H1 (cell line): ENCODE measurements at places on chromosomes 13 and 19. TPM values are rescaled to one million over a fixed set of nuclear protein-coding genes. Genes with fewer than 3 reads are reported as not detected.

DNA sequence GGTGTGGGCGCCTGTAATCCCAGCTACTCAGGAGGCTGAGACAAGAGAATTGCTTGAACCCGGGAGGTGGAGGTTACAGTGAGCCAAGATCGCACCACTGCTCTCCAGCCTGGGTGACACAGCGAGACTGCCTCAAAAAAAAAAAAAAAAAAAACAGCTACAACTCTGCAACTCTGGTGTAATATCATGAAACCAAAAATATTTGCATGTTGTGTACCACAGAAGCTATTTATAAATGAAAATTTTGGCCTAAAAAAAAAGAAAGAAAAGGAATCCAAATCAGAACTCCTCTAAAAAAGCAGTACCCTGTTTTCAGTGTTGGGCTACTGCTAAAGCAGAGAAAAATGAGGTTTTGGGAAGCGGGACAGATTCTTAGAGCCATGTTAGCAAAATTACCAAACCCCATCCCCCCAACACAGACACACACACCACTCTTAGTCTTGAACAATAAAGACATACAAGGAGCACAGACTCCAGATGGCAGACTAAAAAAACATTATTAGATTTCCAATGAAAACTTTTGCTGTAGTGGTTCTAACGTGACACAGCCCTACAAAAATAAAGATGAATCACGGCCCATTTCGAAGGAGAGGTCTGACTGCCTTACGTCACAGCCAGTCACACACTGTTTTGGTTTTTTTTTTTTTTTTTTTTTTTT is 51.5 kb downstream of the INSR start:
- DNase-seq = no peak

- no peak for DNase-seq
Observed at GRCh38 chr13:94849254-94849653, 136.9 kb upstream of the SOX21 start.

DNA sequence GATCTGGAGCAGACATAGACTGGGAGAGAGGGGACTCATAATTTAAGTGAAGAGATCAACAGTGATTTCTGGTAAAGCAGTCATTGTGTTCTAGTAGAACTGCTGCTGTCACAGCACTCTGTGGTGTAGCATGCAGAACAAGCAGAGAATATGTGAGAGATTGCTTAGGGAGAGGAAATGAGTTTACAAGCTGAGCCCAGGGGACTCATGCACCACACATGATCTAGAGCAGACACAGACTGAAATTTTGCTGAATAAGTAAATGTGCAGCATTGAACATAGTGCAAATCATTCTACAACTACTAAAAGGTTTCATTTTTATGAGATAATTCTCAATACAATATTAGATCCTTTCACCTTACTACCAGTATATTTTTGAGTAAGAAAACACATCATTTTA is 125.7 kb downstream of the MYO16 start:
- no peak for DNase-seq

- peak; percentile 22 for DNase-seq
Observed at GRCh38 chr13:40517486-40518480, 148.7 kb downstream of the FOXO1 start.

- no peak for DNase-seq
Observed at GRCh38 chr13:42075517-42075916, 27.1 kb downstream of the DGKH start.

- no peak for DNase-seq
Observed at GRCh38 chr19:48353677-48354076, 10.1 kb downstream of the TMEM143 start.

DNA sequence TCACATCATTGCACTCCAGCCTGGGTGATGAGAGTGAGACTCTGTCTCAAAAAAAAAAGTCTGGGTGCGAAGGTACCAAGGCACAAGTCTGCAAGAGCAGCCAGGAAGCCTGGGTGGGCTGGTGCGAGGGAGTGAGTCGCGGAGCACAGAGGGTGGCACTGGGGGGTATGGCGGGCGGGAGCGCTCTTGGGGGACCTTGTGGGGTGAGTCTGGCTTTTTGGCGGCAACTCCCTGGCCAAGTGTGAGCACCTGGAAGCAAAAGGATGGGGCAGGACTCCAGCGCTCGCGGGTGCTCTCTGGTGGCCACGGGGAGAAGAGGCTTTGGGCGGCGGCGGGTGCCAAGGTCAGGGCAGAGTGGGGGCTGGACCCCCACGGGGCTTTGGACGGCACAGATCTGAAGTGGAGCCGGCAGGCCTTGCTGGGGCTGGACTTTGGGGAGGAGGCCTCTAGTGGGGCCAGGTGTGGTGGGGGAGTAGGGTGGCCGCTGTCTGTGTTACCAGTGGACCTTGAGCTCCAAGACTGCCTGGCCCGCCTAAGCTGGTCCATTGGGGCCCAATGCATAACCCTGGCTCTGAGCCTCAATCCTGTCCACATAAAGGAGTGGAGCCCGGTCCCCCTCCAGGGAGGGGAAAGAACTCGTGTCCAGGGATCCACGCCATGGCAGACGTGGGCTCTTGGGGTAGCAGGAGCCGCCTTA is 1.6 kb downstream of the P2RY11 start:
- DNase-seq = peak; percentile 94

GRCh38 chr19:2867025-2867991 is at the start of gene ZNF556:
ZNF556 (plus strand) TSS chr19:2867335; CDS start chr19:2867422, 87 bp downstream.
- DNase-seq = no peak

DNA sequence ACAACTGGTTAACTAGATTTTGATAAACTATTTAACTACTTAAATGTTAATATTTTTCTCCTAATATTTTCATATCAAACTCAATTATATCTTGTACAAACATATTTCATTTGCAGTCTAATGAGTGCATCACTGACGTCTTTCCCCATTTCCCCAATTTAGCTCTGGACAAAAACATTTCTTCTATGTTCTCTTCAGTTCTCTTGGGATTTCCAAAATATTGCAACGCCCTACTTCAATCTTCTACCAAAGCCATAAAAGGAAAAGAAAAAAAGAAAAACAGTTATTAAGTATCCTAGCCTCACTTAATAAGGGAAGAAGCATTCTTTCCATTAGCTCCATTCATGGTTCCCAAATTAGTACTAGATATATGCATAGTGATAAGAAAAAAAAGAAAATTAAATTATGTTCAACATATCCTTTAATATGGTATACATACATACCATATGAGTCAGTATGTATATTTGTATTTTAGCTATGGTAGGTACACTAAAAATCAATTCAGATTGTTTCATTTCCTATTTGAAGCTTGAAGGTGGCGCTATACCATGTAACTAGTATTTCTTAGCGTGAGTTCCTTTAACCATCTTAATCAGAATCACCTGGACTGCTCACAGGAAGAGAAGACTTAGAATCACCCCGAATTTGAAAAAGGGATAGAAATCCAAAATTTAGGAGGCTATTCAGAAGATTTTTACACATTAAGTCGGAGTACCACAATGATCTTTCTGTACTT is 9.9 kb downstream of the FBXL3 start:
- no peak for DNase-seq

GRCh38 chr13:46992383-46992952 is 95.6 kb upstream of the HTR2A start:
- DNase-seq = no peak

GRCh38 chr13:106623799-106624460 is 56.0 kb upstream of the ARGLU1 start:
- no peak for DNase-seq

CFD gene
- 1.7 TPM in 2 replicates for total RNA-seq

LILRA5 gene
- not detected in 2 replicates for total RNA-seq

SLC25A41 gene
- total RNA-seq = 0.77 TPM in 1 of 2 replicates, not detected in the other

ERFL gene
- not detected in 2 replicates for total RNA-seq

PAK4 gene
- 64.4 and 67.6 TPM in 2 replicates for total RNA-seq

FCER2 gene
- total RNA-seq = 0.29 TPM in 1 of 2 replicates, not detected in the other
